ENCODE measurements at places on chromosomes 2 and 18.
A peak's percentile ranks its signal among the peaks of the same experiment; 100 is the strongest.

- no peak for DNase-seq
Measured at GRCh38 chr2:113357071-113357470, 78.3 kb upstream of the PAX8 start.

DNA sequence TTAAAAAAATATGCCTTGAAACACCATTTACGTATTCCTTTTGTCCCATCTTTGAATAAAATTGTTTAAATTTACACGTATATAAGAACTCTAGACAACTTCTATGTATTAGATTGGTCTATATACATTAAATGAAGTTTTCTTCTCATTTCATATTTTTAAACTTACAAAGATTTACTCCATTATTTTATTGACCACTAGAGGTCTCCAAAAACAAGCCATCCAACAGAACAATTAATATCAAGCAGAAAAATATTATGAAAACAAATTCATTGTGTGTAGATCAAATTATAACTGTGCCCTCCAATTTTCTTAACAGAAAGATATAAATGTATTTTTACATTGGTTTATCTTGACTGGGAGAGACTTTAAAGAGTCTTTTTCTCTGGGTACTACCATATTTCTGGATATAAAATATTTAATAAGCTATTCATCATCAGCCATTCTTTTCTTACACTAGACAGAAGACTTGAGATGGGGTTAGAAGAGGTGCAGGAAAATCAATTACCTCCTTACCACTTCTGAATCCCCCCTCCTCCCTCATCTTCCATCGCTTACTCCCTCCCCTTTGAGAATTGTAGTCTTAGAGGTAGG, 66.5 kb downstream of the DPP4 start:
- DNase-seq: no peak

- DNase-seq: no peak
Measured at GRCh38 chr2:234420408-234420807, 76.5 kb downstream of the ARL4C start.

- DNase-seq: no peak
Measured at GRCh38 chr2:21567395-21567794, 443.6 kb downstream of the TDRD15 start.

DNA sequence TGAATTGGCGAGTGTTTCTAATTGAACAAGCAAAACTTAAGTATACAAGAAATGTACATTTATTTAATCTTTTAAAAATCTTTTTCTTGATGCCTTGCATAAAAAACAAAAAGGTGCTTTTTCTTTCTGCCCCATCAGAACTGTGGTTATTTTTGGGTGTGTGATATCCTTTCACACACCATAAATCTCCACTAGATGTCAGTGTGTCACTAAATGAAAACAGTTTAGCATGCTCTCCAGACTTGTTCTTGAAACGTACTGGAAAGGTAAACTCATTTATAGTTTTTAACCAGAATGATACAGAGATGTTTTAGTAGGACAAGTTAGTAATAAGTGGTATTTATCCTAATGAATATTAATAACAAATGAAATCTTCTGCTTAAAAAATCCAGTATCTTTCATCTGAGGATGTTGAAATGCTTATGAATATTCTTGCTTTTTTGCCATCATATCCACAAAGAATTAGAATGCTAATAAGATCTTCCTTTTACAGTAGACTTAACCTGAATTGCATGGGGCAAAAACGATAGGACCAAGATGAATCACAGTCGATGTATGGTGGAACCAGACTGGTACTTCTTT, 96.8 kb downstream of the UBE2E3 start:
- peak; percentile 36 for DNase-seq

DNA sequence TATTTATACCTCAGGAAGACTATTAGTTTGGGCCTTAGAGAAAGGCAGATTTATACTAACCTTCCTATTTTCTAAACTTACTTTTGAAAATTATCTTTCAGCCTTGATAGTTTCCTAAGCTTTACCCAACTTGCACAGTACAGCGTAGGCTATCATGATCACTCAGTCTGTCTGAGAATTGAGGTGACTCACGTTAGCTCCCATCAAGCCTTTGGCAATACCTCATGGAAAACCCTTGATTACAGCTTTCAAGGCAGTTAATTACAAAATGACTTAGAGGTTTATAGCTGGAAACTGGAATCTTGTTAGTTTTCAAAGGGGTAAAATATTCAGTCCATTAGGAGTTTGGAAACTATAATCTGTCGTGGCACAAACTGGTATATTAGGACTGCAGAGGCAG, 26.4 kb upstream of the ARMC9 start:
- no peak for DNase-seq

DNA sequence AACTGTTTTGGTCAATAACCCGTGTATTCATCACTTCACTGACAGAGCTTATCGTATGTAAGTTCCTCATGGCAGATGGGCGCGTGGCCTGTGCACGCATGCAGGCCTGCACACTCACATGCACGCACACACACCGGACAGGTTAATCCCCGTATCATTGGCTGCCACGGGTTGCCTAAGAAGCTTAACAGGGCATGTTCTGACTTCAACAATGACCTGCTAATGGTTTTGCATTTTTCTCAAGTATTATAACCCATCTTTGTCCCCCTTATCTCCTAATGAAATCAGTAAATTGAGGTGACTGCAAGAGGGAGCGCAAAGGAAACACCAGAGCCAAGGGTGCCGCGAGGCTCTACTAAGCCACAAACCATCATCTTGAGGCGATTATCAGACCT, 399.0 kb upstream of the ID2 start:
- DNase-seq: no peak

GRCh38 chr2:207515671-207516070, 14.1 kb upstream of the CREB1 start:
- no peak for DNase-seq

- DNase-seq: no peak
Measured at GRCh38 chr2:26687328-26687727, 5.2 kb upstream of the KCNK3 start.

- no peak for DNase-seq
Measured at GRCh38 chr18:35387152-35387571, 10.0 kb upstream of the ZNF396 start.

DNA sequence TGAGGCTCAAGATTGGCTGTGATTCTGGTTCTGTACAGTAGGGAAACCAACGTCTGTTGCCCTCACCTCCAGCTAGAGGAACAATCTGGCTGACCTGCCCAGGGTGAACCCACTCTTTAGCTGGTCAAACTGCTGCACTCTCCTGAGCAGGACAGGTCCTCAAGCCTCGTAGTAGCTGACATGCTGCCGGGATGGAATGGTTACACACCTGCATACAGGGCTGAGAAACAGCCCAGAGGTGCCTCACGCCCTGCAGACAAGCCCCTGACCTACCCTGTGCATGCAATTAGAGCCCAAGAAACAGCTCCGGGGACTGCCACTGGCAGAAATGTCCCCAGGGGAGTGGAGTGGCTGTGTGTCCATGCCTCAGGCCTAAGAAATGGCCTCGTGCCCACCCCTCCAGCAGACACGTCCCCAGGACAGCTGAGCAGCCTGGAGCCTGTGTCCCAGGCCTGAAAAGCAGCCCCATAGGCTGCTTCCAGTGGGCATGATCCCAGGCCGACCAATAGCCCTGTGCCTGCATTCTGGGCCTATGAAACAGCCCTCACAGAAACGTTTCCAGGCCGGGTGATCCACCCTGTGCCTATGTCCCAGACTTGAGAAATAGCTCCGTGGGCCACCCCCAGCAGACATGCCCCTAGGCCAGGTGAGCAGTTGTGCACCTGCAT, 25.4 kb downstream of the BOLL start:
- DNase-seq: no peak

GRCh38 chr18:41416044-41416443, 539.0 kb upstream of the PIK3C3 start:
- no peak for DNase-seq

GRCh38 chr18:24459772-24460171, 665 bp upstream of the HRH4 start:
- DNase-seq: no peak

GRCh38 chr2:119721462-119721861, 38.3 kb upstream of the PTPN4 start:
- peak; percentile 47 for DNase-seq

GRCh38 chr2:14941151-14941631, 308.7 kb downstream of the LRATD1 start:
- DNase-seq: no peak

DNA sequence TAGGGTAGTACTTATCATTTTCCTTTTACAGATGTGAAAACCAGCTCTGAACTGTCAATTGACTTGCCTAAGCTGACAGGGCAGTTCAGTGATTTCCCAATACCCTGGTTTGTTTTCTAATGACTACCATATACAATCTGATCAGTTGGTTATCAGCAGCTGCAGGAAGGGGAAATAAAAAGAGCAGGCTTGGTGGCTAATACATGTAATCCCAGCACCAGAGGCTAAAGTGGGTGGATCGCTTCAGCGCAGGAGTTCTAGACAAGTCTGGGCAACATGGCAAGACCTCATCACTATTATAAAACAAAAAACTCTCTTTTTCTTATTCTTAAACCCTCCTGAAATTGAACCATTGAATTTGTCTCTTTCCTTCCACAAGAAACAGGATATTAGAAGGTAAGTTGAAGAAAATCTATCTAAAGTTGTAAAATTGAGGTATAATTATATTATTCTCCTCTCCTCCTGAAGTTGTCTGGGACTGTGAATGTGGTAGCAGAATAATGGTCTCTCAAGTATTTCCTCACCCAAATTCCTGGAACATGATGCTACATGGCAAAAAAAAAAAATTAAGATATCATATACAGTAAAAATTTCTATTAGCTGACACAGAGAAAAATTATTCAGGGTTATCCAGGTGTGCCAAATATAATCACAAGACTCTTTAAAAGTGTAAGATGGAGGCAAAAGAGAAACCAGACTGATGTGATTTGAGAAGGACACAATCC, 1441.6 kb downstream of the SUCLG1 start:
- DNase-seq: no peak

- no peak for DNase-seq
Measured at GRCh38 chr2:221596192-221596591, 24.1 kb upstream of the EPHA4 start.

- peak; percentile 76 for DNase-seq
Measured at GRCh38 chr2:100321866-100322820, at the start of gene LONRF2. Gene LONRF2 (minus strand): TSS chr2:100322501. CDS start chr2:100322093, 408 bp downstream.

DNA sequence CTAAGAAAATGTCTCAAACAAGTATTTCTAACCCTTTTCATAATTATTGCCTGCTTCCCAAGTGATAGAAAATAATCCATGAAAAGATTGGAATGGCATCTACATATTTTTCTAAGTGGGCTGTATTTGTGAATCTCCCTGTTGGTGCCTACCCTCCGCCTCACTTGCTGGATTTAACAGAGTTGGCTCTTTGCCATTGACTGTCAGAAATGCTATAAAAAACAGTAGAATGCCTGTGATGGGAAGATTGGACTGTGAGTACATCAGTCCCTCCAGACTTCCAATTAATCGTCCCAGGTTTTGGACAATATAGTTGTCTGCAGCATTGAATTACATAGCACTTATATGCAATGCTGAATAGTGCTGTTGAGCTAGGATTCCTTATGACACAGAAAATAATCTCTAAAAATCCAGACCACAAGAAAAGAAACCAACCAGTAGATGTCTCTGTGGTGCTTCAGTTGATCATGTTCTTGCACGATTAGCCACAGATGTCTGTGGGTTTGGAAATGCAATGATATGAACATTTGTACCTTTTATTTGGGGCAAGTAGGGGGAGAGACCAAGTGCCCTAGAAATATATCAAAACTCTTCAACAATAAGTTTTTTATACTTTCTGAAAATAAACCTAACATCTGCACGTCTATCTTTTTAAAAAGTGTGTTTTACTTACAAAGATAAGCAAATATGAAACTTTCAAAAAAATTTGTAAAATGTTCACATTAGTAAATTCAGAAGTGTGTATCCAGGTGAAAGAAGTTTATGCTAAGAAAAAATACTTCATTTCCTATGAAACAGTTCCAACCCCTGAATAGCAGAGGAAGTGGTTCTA, 88.5 kb downstream of the DYNAP start:
- peak; percentile 19 for DNase-seq

GRCh38 chr2:66565291-66565690, 130.4 kb downstream of the MEIS1 start:
- DNase-seq: no peak

GRCh38 chr18:44771572-44771955, 90.9 kb downstream of the SETBP1 start:
- no peak for DNase-seq

DNA sequence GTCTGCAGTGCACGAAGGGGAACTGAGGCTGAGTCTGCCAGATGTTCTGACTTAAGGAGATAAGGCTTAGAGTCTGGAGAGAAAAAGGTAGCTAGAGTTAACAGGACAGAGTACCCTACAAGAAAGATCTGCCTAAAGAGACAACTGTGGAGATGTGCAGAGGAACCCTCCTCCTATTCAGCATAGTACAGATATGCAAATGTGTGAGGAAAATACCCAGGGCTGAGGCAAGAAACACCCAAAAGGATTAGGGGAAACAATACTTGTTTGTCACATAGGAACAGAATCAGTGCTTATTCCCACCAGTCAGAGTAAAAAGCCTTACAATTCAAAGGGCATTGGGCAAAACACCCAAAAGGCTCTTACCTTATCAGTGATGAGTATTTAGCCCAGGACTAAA, 67.8 kb downstream of the SS18 start:
- DNase-seq: no peak

DNA sequence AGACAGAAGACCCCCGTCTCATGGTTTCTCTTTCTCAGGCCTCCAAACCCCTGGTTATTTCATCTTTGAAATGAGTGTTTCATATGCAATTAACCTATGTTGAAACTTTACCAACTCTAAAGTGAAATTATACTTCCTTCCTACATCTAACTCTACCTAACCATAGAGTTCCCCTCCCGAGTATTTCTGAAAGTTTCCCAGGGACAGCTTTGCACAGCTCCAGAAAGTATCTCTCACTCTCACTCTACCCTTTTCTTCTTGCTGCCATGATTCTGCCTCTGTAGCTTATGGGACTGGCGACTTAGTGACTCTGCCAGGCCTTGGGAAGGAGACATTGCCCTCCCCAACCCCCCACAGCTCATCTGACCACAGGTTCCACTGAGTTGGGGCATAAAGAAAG, 107.9 kb downstream of the B3GNT2 start:
- no peak for DNase-seq

- DNase-seq: no peak
Measured at GRCh38 chr2:15772086-15772595, 168.2 kb upstream of the MYCN start.

- DNase-seq: no peak
Measured at GRCh38 chr18:27794181-27794926, 382.6 kb downstream of the CDH2 start.

DNA sequence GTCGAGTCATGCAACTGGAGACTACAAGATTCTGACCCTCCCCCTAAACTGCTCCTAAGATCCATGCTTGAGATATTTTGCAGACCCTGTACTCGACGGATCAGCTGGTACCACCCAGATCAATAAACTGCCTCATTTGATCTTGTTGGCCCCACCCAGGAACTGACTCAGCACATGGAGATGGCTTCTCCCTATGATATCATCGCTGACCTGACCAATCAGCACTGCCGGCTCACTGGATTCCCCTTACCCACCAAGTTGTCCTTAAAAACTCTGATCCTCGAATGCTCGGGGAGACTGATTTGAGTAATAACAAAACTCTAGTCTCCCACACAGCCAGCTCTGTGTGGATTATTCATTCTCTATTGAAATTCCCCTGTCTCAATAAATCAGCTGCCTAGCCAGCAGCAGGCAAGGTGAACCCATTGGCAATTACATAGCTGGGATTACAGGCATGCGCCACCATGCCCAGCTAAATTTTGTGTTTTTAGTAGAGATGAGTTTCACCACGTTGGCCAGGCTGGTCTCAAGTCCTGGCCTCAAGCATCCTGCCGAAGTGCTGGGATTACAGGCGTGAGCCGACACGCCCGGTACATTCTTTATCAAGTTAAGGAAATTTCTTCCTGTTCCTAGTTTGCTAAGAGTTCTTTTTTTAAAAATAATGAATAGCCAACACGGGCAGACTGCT, 43.6 kb downstream of the VPS54 start:
- no peak for DNase-seq

- no peak for DNase-seq
Measured at GRCh38 chr2:218046238-218046637, 22.8 kb upstream of the RUFY4 start.
